HS-27A (cell line): ENCODE measurements at places on chromosomes 16 and 17.

DNA sequence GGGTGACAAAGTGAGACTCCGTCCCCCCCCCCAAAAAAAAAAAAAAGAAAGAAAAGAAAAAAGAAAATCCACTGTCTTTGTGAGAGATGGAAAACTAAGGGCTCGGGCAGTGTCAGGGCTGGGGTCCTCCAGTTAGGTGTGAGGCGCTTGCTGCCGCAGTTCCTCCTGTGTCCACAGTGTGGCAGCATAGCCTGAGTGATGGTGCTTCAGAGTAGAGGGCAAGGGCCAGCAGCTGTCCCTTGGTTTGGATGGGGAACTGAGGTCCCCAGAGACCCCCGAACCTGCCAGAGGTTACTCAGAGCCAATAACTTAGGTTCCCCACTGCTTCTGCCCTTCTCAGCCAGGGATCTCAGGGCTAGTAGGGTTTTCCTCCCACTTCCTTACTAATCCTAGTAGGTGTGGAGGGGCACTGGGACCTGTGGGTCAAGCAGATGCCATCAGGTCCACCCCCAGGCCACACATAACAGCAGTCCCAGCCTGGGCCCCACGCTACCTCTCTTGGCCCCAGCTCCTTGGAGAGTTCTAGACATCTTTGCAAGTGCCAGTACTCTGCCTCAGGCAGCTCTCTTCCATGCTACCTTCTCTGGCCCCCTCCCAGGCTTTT, 7.9 kb upstream of the LLGL1 start:
- DNase-seq, result peak; percentile 49

- no peak for DNase-seq
Measured at GRCh38 chr17:79812353-79813258, 15.7 kb upstream of the CBX8 start.

DNA sequence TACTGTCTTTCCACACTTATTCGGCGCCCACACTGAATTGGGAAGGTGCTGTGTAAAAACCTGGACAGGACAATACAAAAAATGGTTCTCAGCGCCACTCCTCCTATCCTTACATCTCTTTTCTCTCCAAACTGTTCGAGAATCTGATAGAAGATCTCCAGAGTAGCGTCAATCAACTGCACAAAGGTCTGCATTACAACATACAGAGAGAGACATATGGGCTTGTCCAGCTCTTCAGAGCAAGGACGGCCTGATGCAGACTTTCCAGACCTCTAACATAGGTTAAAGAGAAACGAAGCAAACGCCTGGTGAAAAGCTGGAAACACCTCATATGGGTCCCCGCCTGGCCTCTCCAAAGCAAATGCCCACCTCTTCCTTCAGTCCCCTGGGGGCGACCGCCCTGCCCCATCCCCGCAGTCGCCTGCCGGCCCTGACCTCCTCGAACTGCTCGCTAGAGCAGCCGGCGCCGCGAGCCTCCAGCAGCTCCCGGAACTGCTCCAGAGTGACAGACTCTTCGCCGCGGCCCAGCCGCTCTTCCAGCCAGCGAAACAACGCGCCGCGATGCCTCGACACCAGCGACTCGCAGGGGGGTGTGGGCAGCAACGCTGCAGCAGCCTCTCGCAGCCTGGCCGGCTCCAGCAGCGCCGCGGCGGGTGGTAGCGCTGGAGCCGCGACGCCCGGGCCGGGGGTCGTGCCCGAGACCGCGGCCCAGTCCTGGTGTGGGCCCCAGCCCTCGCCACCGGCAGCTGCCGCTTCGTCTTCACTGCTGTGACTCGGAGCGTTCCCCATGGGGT, 526 bp downstream of the ZZEF1 start:
- no peak for DNase-seq

DNA sequence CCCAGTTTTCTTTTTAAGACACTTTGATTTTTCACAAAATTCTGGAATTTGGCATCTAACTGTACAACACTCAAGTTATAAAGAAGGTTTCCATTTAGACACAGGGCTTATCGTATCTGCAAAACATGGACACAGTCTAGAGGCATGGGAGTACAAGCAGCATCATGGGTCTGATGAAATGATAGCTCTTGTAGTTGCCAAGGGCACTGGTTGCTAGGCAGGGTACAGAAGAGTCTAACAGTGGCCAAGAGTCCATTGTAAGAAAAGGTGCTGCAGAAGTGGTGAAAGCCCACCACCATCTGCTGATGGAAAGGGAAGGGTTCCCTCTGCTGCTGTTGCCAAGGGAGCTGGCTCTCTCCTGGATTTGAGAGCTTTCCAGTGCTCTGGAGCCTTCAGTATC, 20.8 kb downstream of the MYOCD start:
- DNase-seq, result no peak

GRCh38 chr16:55349867-55350266, 25.9 kb downstream of the IRX6 start:
- no peak for DNase-seq

GRCh38 chr16:72286936-72287620, 115.1 kb upstream of the PMFBP1 start:
- no peak for DNase-seq

DNA sequence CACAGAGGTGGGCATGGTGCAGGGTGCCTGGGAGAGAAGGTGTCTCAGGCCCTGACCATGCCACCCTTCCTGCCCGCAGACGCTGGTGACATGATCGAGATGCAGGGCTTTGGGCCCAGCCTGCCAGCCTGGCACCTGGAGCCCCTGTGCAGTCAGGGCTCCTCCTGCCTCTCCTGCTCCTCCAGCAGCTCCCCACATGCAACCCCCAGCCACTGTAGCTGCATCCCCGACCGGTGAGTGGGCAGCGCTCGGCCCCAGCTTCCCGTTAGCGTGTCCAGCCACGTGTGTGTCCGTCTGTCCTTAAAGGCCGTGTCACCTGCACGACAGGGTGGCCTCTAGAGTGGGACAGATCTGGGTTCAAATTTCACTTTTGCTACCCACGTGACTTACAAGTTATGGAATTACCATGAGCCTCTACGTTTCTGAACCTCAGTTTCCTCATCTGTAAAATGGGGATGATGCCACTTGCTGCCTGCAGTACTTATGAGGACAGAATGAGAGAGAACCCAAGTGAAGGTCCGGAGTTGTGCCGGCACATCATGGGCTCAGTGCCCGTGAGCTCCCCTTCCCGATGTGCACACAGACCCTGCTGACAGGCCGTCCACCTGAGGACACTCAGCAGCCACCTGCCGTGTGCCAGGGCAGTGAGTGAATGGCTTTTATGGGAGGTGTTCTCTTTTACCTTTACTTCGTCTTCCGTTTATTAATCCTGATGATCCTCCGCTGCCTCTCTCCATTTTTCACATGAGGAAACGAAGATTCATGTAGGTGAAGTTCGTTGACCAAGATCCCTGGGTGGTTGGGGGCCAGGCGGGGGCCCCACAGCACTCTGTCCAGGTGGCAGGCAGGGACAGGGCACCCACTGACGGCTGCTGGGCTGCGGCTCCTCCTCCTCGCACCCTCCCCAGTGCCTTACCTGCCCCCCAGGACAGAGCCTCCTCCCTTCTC, 29.4 kb downstream of the MNT start:
- DNase-seq, result no peak
